ENCODE measurements at places on chromosomes 4 and X.

- DNase-seq, result no peak
These were observed 12.9 kb upstream of the BMP2K start for GRCh38 chr4:78763251-78763650.

GRCh38 chrX:133177202-133177601, 41.0 kb downstream of the TFDP3 start:
- no peak for DNase-seq

DNA sequence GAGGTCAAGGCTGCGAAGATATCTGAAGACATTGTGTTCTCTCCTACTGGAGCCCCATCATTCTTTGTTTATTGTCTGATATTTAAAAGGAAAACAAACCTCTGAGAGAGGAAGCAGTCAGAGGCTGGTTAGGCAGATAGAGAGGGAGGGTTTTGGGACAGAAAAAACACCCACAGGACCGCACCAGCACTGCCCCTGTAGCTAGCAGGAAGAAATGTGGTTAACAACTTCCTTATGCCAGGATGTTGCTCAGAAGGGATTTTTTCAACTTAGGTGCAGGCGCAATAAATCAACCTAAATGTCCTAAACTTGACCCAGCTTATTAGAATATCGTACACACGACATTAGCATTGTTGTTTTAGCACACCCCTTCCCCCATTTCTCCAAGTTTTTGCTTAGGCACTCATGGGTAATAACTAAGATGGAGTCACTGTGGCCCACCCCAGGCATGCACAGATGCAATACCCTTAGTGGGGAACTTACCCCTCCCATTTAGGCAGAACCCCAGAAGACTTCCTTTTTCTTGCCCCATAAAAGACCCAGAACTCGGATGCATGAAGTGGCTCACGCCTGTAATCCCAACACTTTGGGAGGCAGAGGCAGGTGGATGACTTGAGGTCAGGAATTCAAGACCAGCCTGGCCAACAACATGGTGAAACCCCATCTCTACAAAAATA, 2.8 kb upstream of the ZNF718 start:
- no peak for DNase-seq

- DNase-seq, result no peak
These were observed 13.5 kb upstream of the NKX1-1 start for GRCh38 chr4:1419708-1420107.
